Ovary (tissue), 10 donors: ENCODE measurements at places on chromosomes 2 and 18. TPM values are rescaled to one million over a fixed set of nuclear protein-coding genes. Genes with fewer than 3 reads are reported as not detected.
A peak's percentile ranks its signal among the peaks of the same experiment; 100 is the strongest.

- no peak overlapping the region for H3K4me3 ChIP-seq
- H3K4me1 ChIP-seq, result no peaks in the 10 kb centered on the region
- no peak overlapping the region for H3K27ac ChIP-seq
- H3K36me3 ChIP-seq, result no peaks in the 10 kb centered on the region
Observed at GRCh38 chr2:157302492-157303099, 23.0 kb downstream of the ERMN start.

DNA sequence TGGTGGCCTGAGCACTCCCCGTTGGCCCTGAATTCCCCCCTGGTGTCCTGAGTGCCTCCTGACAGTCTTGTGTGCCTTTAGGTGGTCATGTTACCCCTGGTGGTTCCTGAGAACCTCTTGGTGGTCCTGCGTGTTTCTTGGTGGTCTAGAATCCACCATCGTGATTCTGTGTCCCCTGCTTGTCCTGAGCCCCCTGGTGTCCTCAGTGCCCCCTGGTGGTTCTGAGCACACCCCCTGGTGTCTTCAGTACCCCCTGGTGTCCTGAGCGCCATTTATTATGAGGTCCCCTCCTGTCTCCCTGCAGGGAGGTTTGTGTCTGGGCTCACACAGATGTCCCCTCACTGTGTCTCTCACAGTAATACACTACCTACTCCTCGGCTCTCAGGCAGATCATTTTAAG is 61.3 kb upstream of the MAL start:
- H3K4me3 ChIP-seq, result no peak overlapping the region
- no peaks in the 10 kb centered on the region for H3K36me3 ChIP-seq
- no peaks in the 10 kb centered on the region for H3K27me3 ChIP-seq
- H3K27ac ChIP-seq, result no peak overlapping the region
- no peak for DNase-seq

GRCh38 chr2:226652369-226652768 is 147.3 kb downstream of the IRS1 start:
- peaks cover 2% of the 10 kb centered on the region for H3K4me1 ChIP-seq
- no peaks in the 10 kb centered on the region for H3K36me3 ChIP-seq
- H3K27ac ChIP-seq, result no peak overlapping the region
- no peak overlapping the region for H3K4me3 ChIP-seq
- DNase-seq, result no peak
- no peaks in the 10 kb centered on the region for H3K27me3 ChIP-seq

DNA sequence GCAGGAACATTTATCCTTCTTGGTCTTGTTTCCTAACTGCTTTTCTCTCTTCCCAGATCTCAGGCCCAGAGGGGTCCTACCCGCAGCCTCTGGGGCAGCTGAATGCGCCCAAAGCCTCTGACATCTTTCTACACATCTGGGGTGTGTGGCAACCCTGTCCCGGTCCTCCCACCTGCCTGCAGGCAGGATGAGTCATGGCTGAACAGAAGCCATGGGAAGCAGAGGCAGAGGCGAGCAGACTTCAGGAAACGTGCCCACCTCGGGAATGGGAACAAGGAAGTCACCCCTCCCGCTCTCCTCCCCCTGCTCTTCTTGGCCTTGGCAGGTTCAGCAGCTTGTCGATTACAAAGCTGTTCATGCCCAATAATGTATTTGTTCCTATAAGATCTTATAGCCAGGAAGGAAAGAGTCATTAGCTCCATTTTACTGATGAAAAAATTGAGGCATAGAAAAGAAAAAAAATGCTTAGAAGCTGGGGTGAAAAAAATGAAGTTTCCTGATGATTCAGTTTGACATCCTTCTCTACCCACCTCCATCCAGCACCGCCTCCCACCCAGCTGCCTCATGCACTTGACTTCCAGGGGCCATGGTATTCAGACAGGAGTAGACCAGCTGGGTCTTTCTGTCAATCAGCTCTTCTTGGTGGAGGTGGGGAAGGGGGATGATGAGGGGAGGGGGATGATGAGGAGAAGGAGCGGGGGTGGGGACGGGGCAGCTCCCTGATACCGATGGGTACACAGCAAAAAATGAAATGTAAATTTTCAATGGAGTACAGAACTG is 10.4 kb upstream of the KCNF1 start:
- H3K27me3 ChIP-seq, result no peaks in the 10 kb centered on the region
- H3K4me1 ChIP-seq, result no peaks in the 10 kb centered on the region
- no peak for DNase-seq
- no peak overlapping the region for H3K27ac ChIP-seq

DNA sequence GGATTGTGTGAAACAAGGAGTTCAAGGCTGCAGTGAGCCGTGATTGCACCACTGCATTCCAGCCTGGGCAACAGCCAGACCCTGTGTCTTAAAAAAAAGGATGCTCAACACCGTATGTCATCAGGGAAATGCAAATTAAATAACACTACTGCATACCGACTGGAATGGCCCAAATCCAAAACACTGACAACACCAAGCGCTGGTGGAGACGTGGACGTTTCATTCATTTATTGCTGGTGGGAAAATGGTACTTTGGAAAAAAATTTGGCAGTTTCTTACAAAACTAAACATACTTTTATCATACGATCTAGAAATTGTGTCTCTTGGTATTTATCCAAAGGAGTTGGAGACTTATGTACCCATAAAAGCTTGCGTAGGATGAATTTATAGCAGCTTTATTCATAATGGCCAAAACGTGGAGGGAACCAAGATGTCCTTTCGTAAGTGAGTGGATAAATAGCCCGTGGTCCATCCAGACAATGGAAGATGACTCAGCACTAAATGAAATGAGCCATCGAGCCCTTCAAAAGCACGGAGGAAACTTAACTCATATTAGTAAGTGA is 24.2 kb downstream of the NEU4 start:
- H3K27ac ChIP-seq, result no peak overlapping the region
- no peaks in the 10 kb centered on the region for H3K4me1 ChIP-seq
- no peaks in the 10 kb centered on the region for H3K36me3 ChIP-seq
- DNase-seq, result no peak
- H3K4me3 ChIP-seq, result no peak overlapping the region
- H3K27me3 ChIP-seq, result no peaks in the 10 kb centered on the region

DNA sequence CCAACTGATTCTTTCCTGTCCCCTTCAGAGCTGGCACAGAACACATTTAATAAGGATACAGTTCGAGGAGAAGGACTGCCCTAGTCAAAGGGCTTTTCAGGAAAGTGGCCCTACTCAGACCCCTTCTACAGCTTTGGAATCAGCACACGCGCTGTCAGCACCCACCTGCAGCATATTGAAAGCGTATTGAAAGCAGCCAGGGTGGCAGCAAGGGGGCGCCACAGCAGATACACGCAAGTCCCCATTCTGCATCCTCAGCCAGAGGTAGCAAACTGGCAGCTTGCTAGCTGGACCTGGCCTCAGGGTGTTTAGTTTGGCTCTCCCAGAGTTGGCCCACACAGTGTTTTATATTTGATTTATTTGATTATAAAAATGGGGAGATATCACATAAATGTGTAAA is 101.0 kb upstream of the NT5C1B start:
- H3K36me3 ChIP-seq, result no peaks in the 10 kb centered on the region
- H3K27ac ChIP-seq, result no peak overlapping the region
- no peaks in the 10 kb centered on the region for H3K4me1 ChIP-seq

- no peak overlapping the region for H3K27ac ChIP-seq
- no peak for DNase-seq
- no peaks in the 10 kb centered on the region for H3K36me3 ChIP-seq
- H3K4me1 ChIP-seq, result no peaks in the 10 kb centered on the region
- H3K27me3 ChIP-seq, result no peaks in the 10 kb centered on the region
Observed at GRCh38 chr2:8642366-8643068, 39.3 kb upstream of the ID2 start.

- H3K27me3 ChIP-seq, result no peaks in the 10 kb centered on the region
- no peak overlapping the region for H3K27ac ChIP-seq
- DNase-seq, result no peak
Observed at GRCh38 chr2:179344280-179344964, 79.8 kb upstream of the SESTD1 start.

The RFTN2 gene
- polyA plus RNA-seq, result 8.1 TPM

The CCDC138 gene
- polyA plus RNA-seq, result 1.9 TPM

GRCh38 chr2:111216811-111217652 is 96.3 kb downstream of the BCL2L11 start:
- no peak for DNase-seq
- no peak overlapping the region for H3K4me3 ChIP-seq
- H3K27ac ChIP-seq, result no peak overlapping the region
- H3K36me3 ChIP-seq, result no peaks in the 10 kb centered on the region
- no peaks in the 10 kb centered on the region for H3K27me3 ChIP-seq

GRCh38 chr2:203016716-203017115 is 2.0 kb downstream of the NBEAL1 start:
- peaks cover 1% of the 10 kb centered on the region for H3K4me1 ChIP-seq
- H3K36me3 ChIP-seq, result no peaks in the 10 kb centered on the region
- peak overlapping the region; percentile 96 for H3K4me3 ChIP-seq
- no peak for DNase-seq
- H3K27ac ChIP-seq, result no peak overlapping the region

The ANKRD30BL gene
- 0.47 TPM for polyA plus RNA-seq

The PLA2R1 gene
- 9.9 TPM for polyA plus RNA-seq

- no peak for DNase-seq
- H3K27me3 ChIP-seq, result no peaks in the 10 kb centered on the region
- H3K27ac ChIP-seq, result no peak within 1 kb of the TSS
- no peaks in the 10 kb centered on the region for H3K36me3 ChIP-seq
- H3K4me1 ChIP-seq, result peaks cover 4% of the 10 kb centered on the region
- peak within 1 kb of the TSS; percentile 4 for H3K4me3 ChIP-seq
Observed at GRCh38 chr2:149038442-149039212, at the start of gene LYPD6B. LYPD6B (plus strand) TSS chr2:149038699; CDS start chr2:149130949, 92,250 bp downstream.

The ADGRF3 gene
- polyA plus RNA-seq, result 0.20 TPM

The HOXD9 gene
- polyA plus RNA-seq, result 13.0 TPM

DNA sequence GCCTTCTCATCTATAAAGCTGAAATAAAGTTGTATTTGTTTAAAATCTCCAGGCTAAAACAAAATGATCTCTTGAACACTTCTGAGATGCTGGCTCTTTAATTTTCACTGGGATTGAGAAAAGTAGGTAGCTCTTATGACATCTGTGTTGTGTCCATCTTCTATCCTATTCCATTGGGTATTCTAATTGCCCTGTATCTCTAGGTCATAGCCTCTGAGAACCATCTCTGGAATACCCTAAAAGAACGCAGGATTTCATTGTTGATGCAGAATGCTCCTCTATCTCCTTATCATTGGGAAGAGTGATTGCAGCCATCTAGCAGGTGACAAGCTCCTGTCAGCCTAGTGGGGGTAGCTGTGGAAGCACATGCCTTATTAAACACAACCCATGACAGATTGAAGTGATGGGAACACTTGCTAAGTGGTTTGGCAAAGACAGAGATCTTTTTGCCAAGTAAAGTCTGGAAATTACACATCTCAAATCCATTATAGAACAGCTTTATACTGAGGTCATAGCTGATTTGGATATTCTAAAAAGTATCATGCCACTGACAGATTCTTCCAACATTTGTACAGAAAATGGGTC is 178.2 kb downstream of the TDRD15 start:
- no peak overlapping the region for H3K27ac ChIP-seq
- H3K4me1 ChIP-seq, result no peaks in the 10 kb centered on the region
- DNase-seq, result no peak
- no peaks in the 10 kb centered on the region for H3K36me3 ChIP-seq

The TRIM43 gene
- polyA plus RNA-seq, result not detected

DNA sequence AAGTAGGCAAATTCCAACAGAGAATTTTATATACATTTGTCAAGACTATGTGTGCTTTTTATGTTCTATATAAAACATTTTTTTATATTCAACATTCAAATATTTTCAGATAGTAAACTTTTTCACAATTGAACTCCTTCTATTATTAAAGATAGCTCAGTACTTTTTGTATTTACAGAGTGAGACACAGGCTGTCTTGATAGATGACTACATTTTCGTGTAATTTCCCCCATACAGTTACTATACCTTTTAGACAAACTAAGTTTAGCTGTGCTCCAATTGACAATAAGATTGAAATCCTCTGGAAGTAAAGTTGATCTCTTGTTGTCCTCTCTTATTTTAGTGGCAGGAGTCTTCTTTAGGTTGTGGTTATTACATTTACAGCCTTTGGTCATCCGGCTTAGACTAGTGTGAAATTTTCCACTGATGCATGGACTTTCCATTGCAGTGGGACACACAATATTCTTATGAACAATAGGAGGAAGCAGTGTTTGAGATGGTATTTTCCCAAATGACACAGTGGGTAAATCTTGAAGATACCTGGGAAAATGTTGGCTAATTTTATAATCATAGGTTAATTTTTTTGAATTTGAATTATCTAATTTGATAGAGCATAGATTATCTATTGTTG is 21.0 kb downstream of the ZSWIM2 start:
- no peaks in the 10 kb centered on the region for H3K4me1 ChIP-seq
- no peaks in the 10 kb centered on the region for H3K36me3 ChIP-seq
- H3K27ac ChIP-seq, result no peak overlapping the region
- no peaks in the 10 kb centered on the region for H3K27me3 ChIP-seq
- H3K4me3 ChIP-seq, result no peak overlapping the region

The PIEZO2 gene
- 2.0 TPM for polyA plus RNA-seq

GRCh38 chr18:47296462-47296861 is 45.0 kb upstream of the SKOR2 start:
- DNase-seq, result no peak
- H3K4me3 ChIP-seq, result no peak overlapping the region
- H3K27me3 ChIP-seq, result no peaks in the 10 kb centered on the region

DNA sequence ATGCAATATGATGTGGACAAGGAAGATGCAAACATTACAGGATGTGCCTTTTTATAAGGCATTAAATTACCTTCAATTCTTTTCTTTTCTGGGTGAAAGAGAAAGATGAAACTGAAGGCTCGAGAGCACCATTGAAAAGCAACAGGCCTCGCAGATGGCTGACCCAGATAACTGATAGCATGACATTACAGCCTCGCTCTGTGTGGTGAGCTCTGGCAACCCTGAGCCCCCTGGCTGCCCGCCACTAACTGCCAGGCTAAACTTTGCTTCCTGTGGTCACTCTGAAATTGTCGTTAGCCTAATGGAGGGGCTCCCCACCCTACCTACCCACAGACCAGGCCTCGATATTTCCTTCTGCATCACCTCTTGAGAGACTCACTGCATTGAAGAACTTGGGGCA is 516.8 kb upstream of the FANCL start:
- no peak overlapping the region for H3K4me3 ChIP-seq
- no peaks in the 10 kb centered on the region for H3K36me3 ChIP-seq
- no peaks in the 10 kb centered on the region for H3K27me3 ChIP-seq
- no peaks in the 10 kb centered on the region for H3K4me1 ChIP-seq

- no peaks in the 10 kb centered on the region for H3K27me3 ChIP-seq
- no peak overlapping the region for H3K4me3 ChIP-seq
- no peak for DNase-seq
- no peak overlapping the region for H3K27ac ChIP-seq
- H3K4me1 ChIP-seq, result peaks cover 20% of the 10 kb centered on the region
- H3K36me3 ChIP-seq, result no peaks in the 10 kb centered on the region
Observed at GRCh38 chr2:105764059-105764458, 19.3 kb downstream of the NCK2 start.

- no peaks in the 10 kb centered on the region for H3K4me1 ChIP-seq
- H3K27me3 ChIP-seq, result no peaks in the 10 kb centered on the region
- H3K4me3 ChIP-seq, result no peak overlapping the region
Observed at GRCh38 chr2:122273785-122274419, 518.5 kb downstream of the TSN start.

The MAL gene
- 0.90 TPM for polyA plus RNA-seq

GRCh38 chr2:62526531-62527381 is 20.8 kb upstream of the TMEM17 start:
- no peaks in the 10 kb centered on the region for H3K27me3 ChIP-seq
- peak overlapping the region; percentile 29 for H3K27ac ChIP-seq
- H3K4me1 ChIP-seq, result peaks cover 12% of the 10 kb centered on the region

The CAPN14 gene
- polyA plus RNA-seq, result 0.05 TPM
